ENCODE measurements at places on chromosomes 12 and 14.

DNA sequence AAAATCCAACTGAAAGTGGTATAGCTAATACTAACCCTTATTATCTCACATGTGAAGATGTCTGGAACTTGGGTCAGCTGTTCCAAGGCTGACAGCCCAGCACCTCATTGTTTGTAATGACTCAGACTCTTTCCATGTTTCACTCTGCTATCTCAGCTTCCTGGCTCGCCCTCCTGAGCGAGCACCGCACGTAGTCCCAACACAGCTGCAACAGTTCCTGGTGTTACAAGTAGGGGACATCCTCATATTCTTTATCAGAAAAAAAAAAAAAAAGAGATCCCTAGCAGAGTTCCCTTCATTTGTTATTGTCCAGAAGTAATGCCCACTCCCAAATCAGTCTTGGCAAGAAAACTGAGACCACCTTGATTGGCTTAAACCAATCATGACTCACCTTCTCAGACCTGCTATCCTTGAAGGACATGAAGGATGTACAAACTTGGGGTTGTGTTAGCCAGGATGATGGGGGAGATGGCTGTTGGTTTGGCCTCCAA is 92.5 kb downstream of the ADCK1 start:
- DNase-seq, result no peak

DNA sequence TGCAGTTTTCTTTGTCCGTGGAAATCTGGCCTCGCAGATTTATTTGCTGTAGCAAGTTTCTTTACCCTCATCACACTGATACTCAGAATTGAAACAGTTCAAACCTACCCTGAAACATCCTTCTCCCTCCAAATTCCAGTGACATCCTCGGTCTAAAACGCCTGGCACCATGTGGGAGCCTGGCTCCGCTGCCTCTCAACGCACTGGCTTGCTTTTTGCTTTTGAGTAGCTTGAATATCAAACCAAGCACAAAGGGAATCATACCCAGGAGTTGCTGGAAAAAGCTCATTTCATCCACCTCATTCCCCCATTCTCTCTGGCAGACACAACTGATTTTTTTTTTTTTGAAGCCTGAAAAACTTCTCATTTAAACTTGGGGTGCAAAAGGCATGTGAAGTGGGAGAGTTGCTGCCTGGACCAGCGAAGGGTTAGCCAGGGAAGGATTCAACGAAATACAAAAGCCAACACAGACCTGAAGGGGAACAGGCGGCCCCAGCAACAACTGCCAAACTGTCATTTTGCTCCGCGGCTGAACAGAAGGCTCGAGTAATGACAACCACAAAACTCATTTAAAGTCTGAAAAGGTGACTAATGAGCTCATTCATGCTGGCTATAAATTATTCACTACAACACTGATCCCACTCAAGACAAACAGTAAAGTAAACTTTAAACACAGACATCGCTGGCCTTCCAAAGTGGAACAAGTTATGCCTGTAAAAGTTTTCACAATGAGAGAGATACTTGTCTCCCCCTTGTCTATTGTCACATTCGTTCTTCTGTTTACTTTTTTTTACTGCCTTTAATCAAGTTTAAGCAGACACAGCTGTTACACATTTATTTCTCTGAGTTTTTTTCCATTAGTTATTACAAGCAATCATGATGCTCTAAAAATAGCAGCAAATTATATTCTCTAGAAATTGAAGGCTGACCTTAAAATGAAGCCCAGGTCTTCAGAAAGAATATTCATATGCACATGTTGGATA is 12.5 kb upstream of the FOXN3 start:
- peak; percentile 53 for DNase-seq

- DNase-seq, result no peak
Observed at GRCh38 chr12:73817161-73817560, 720.5 kb upstream of the ATXN7L3B start.

- no peak for DNase-seq
Observed at GRCh38 chr12:54937376-54937775, 47.2 kb downstream of the TESPA1 start.

All from stimulated activated CD4-positive, alpha-beta T cell treated with anti-CD3 and anti-CD28 coated beads, Interleukin-12 subunit alpha, Interleukin-12 subunit beta, amount 100 ng/mL, for 24 hours (primary cell).